ENCODE measurements at places on chromosomes 5 and 9.

- no peak for DNase-seq
Observed at GRCh38 chr9:130264414-130265350, 878 bp upstream of the HMCN2 start.

- DNase-seq: no peak
Observed at GRCh38 chr5:124328201-124328600, 418.2 kb downstream of the ZNF608 start.

DNA sequence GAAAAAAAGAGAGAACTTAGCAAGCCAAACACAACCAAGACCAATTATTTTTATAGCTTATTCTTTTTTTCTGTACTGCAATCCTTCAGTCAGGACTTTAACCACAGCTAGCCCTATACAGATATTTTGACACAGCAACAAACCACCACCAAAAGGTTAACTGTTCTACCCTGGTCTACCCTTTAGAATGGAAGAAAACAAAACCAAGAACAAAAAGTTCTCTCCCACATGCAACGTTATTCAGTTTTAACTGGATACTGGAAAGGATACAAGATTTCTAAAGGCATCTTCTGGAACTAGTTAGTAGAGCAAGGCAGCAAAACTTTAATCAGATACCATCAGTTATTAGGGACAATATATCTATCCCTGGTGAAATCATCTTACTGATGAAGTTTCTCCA is 32.6 kb downstream of the ECPAS start:
- no peak for DNase-seq

- DNase-seq: no peak
Observed at GRCh38 chr9:130616451-130616850, 37.1 kb downstream of the FUBP3 start.

DNA sequence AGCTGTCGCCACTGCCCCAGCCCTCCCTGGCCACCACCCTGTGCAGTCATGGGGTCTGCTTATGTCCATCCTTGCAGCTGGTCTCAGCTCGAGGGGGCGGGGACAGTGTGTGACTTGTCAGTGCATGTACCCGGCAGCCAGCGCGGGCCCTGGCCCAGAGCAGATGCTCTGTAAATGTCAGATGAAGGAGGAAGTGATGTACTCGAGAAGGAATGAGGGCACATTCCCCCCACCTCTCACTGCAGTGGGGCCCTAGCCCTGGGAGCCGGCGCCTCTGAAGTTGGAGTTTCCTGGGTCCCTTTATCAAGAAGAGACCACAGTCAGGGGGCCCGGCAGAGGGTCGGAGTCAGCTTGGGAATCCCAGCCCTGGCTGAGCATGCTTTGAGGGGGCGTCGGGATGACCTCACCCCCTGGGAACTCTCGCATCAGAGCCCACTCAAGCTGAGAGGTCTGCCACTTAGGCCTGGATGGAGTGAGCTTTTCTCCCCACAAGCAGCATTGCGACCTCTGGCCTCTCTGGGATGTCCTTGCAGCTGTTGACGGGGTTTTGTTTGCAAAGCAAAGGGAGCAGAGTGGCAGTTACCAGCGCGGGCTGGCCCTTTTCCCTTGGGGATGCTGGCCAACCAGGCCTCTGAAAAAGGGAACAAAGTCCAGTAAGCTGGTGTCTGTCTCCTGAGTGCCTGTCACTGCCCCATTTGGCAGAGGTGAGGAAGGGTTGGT is 19.0 kb downstream of the NEURL1B start:
- DNase-seq: no peak
